Hematopoietic multipotent progenitor cell treated with erythropoietin and hydrocortisone succinate and interleukin-3 and kit ligand, for 4 days (in vitro differentiated cells): ENCODE measurements at places on chromosomes 6 and 20.
A peak's percentile ranks its signal among the peaks of the same experiment; 100 is the strongest.

DNA sequence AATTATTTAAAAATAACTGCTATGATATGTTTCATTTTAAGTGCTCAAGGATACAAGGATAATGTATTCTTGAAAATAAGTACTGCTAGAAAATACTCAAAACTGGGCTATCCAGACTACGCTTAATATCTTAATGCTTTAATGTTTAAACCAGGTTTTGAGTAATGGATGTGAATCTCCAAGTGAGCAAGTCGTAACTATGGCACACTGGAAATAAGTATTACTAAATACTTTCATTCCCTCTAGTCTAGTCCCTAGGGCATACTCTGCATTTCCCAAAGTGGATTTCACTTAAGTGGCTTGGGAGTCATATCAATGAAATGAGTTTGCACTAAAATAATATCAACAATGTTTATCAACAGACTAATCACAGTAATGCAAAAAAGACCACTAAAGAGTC, 48.1 kb downstream of the HMGCLL1 start:
- no peak for DNase-seq

DNA sequence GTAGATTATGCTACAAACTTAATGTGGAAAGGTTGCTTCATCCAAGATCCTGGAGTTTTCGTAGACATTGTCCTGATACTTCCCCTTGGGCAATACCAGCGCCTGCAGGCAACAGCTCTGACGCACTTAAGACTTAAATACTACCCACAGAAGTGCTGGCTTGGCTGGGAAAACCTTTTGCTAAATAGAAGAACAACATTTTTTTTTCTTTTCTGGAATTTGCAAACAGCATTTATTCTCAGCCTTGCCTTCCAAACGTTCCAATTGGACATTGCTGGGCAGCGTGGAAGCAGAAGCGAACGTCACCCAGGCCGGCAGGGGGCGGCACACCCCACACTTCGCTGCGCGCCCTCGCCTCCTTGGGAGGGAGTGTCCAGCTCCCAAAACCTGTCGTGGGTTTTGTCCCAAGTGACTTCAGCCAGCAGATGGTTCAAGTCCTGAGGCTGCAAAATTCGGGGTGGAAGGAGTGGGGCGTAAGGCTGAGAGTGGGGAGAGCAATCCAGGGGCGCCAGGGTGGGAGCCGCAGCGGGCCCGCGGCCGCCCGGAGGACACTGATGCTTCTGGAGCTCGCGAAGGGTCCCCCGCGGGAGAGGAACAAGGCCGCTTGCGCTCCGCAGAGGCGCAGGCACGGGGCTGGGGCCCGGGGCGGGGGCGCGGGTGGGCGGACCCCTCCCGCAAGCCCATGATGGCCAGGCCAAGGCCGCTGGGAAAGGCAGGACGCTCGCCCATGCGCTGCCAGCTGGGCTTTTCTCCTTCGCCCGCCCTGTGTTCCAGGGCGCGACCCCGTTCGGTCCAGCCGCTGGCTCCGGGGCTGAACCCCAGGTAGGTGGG, 60.8 kb upstream of the MAP3K4 start:
- peak; percentile 69 for DNase-seq

GRCh38 chr6:163643866-163644265, 229.3 kb downstream of the QKI start:
- no peak for DNase-seq

- no peak for DNase-seq
Measured at GRCh38 chr6:122363769-122364483, 35.5 kb upstream of the HSF2 start.

DNA sequence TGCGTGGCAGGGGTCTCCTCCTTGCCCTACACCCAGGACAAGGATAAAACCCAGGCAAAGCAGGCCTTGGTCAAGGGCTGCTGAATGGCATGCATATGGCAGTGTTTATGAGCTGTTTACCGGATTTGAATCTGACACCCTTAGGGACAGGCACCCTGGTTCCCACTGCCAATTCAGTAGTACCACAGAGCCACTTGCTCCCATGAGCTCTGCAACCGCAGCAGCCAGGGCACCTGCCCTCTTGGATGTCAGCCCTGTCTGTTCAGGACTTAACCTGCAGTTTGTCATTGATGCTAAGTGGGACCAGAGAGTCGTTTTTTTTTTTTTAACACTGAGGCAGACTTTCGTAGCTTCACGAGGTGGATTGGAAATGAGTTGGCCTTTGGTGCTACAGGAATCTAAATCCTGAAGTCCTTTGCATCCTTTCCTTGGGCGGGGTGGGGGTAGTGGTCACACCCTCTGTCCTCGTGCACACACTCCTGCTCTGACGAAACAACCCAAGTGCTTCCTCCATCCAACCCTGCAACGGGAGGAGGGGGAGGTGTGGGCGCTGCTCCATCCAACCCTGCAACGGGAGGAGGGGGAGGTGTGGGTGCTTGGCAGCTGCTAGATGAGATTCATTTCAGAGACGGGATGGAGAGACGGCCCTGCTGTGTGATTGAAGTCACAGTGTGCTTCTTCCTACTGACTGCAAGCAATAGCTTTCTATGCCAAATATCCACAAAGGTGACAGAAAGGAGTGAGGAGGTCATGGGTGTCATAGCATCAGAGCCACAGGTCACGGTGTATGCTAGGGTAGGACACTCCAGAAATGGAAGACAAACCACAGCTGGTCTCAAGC, 166.5 kb downstream of the SMOC2 start:
- no peak for DNase-seq

DNA sequence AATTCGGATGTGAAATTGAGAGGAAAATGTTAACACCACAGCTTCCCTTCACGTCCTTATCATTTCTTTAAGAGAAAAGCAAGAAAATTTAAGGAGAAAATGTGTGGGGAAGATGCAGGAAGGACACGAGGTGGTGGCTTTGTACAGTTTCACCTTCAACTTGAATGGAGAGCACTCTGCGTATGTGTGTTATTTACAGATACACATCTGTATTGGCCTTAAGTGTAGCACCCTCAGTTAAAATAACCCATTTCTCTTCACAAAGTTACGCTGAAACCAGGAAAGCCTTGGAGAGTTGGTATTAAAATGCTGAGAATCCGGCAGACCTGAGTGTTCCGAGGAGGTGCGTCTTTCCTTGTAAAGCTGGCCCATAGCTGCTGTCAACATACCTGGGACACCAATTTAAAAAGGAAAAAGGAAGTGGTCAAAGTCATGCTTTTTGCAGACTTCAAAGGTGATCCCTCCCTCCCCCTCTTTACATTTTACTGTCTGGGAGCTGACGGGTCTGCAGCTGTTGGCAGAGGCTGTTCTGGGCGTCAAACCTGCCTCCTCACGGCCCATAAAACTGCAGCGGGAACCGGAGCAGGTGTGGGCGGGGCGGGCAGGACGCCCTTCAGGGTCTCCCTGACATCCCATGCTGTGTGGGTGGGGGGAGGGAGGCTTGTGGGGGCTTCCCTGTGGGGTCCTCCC, 61.3 kb upstream of the TBXT start:
- no peak for DNase-seq

- DNase-seq = no peak
Measured at GRCh38 chr6:110359556-110359955, 1.4 kb upstream of the METTL24 start.

DNA sequence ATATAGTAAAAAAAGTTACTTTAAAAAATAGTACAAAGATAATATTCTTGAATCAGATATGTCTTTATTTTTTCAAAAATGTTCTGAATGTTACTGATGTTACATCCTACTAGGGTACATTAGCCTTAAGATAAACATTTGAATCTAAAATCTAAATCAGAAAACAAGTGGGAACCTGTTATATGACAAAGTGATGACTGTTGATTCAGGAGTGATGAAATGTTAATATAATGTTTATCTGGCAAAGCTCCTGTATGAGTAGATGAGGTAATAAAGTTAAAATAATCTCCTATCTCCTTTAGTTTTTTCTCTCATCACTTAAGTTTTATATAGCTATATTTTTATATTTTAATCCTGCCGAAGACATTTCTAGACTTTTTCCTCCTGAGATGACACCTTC, 4.2 kb downstream of the DOP1A start:
- no peak for DNase-seq

GRCh38 chr6:142842418-142843261, 102.3 kb downstream of the HIVEP2 start:
- peak; percentile 47 for DNase-seq

- no peak for DNase-seq
Measured at GRCh38 chr6:161750686-161751085, 476.8 kb upstream of the AGPAT4 start.

DNA sequence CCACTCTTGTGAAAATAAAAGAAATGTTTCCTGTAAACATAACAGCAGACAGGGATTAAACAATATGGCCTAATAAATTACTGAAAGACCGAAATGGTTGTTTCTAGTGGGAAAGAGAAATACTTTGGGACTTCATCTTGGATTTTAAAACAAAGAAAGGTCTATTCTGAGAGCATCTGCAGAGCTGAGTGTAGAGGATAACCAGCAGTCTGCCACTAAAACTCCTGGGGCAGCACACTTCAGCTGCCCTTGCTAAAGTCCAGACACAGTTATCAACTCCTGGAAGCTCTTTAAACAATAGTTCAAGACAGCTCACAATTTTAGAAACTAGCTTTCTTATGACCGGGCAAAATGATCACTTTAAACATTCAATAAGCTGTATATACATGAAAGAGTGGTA, 38.6 kb downstream of the AKIRIN2 start:
- no peak for DNase-seq

DNA sequence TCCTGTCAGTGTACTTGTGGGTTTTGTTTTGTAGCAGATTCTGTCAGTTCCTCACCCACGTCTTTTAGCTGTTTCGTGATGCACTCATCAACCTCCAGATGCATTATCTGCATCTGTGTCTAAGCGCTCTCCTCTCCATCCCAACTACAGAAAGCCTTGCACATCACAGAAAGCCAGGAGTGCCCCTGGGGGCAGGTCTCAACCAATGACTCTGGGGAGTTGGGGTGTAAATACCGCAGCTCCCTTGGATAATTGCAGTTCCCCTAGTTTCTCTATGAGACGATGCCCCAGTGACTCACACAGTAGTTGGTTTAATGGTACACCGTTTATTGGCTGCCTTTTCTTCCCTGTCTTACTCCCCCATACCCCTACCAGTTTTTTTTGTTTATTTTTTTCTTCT, 158.1 kb downstream of the SOX4 start:
- no peak for DNase-seq

DNA sequence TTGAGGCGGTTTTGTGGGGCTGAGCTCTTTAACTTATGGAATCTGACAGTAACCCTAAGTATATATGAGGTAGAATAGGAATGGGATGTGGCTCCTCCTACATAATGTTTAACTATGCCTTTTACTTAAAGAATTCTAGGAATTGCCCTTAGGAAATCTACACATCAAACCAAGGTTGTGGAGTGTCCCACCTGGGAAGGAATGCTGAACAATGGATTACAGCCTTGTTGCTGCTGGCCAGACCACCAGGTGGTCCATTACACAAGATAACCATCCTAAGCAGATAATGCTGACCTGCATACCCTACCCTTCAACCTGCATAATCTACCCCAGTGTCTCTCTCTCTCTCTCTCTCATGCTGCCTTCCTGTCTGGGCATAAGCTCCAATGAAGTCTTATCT, 35.0 kb upstream of the SLC22A16 start:
- no peak for DNase-seq

GRCh38 chr20:18363708-18364107, 75.4 kb downstream of the ZNF133 start:
- DNase-seq = no peak

GRCh38 chr20:50070361-50070760, 42.6 kb downstream of the UBE2V1 start:
- peak; percentile 45 for DNase-seq

DNA sequence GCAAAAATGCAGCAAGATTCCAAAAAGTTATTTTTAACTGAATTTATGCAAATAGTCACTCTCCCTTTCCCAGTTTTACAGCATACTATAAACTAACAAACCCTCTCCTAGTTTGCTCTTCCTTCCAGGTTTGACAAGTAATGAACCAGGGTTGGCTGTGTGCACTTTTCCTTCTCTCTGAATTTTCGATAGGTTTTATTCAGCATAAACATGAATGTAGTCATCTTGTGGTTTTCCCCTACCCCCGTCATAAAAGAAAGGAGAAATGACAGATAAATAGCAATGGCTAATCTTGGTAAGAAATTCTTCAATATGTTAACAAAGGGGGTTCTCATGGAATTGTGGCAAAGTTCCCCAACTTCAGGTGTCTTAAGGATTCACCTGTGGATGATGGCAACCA, 26.3 kb downstream of the PRDM1 start:
- DNase-seq = peak; percentile 44

GRCh38 chr6:29678114-29678513, 2.8 kb downstream of the ZFP57 start:
- no peak for DNase-seq

DNA sequence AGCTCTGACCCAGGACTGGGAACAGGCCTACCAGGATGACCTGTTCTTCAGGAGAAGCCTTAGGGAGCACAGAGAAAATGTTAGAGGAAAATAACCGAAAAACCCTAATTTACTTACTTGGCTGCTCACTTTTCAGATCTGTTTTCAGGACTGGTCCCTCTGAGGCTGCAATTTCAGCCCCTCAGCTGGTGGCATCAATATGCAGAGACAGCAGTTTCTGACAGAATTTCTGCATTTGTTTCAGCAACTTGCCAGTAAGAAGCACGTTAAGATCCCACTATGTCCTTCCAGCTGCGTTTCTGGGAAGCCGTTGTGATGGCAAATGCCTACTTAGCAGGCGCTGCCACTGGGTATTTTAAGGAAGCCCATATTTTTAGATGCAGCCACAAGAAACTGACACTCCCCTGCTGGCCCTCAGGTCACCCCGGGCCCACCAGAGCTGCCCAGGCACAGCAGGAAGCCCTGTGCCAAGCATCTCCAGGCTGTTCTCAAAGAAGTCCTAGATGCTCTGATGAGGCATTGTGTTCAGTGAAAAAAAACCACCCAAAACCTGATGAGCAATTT, 7.5 kb downstream of the YTHDF1 start:
- DNase-seq = no peak

- no peak for DNase-seq
Measured at GRCh38 chr6:3523271-3523670, 66.4 kb upstream of the SLC22A23 start.

DNA sequence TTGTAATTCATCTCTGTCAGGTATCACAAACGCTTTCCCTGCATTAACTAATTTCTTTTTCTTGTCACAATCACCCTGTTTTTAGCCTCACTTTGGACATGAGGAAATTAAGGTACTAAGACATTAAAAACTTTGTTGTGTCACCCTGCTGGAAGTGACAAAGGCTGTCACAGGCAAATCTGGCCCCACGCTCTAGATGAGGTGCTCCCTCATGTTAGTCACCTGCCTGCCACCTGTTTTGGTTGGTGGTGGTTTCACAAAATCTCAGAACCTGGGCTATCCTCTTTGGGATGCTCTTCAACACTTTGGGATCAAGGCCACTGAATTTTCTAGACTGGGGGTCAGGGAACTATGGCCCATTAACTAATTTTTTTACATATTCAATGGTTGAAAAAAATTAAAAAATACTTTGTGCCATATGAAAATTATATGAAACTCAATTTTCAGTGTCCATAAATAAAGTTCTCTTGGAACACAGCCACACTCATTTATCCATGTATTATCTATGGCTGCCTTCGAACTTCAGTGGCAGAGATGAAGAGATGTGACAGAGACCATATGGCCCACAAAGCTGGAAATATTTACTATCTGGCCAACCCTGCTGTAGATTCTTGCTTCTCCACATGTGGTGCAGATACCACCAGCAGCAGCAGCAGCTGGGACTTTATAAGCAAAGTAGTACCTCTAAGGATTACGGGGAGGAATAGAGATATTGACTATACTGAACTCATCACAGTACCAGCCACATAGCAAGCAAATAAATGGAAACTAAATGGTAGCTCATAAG, 16.1 kb upstream of the TNFAIP3 start:
- peak; percentile 81 for DNase-seq
